ENCODE measurements at places on chromosomes 2 and 18.

- DNase-seq, result no peak
These were observed 49.2 kb downstream of the AAK1 start for GRCh38 chr2:69594341-69594740.

GRCh38 chr18:10234912-10235660, 219.3 kb upstream of the APCDD1 start:
- DNase-seq, result no peak

- no peak for DNase-seq
These were observed 50.6 kb downstream of the MSH6 start for GRCh38 chr2:47833516-47833968.

- peak; percentile 74 for DNase-seq
These were observed 1.2 kb upstream of the AFTPH start for GRCh38 chr2:64522843-64523428.

GRCh38 chr2:199434555-199434954, 23.2 kb downstream of the SATB2 start:
- DNase-seq, result no peak

DNA sequence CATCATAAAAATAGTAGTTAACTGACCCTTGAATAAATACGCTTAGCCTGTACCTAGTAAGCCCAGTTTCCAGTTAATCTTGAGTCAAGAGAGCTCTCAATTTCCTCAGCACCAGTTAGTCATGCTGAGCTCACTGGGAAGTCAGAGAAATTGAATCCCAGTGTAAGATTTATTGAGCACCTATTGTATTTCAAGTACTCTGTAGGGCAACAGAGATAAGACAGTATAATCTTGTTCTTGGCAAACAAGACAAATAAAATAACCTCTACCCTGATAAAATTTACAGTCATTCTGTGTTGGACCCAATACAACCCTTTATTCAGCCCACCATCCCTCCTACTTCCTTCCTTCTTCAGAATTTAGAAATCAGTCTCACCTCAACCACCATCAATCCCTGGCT, 71.9 kb upstream of the NRP2 start:
- DNase-seq, result no peak

- DNase-seq, result no peak
These were observed 5.7 kb downstream of the TEX261 start for GRCh38 chr2:70988726-70989648.

- no peak for DNase-seq
These were observed 333.1 kb downstream of the DSEL start for GRCh38 chr18:67183398-67183797.

- DNase-seq, result no peak
These were observed 237.6 kb upstream of the APCDD1 start for GRCh38 chr18:10216791-10217190.

GRCh38 chr18:56196495-56197225, 441.7 kb downstream of the TXNL1 start:
- no peak for DNase-seq

DNA sequence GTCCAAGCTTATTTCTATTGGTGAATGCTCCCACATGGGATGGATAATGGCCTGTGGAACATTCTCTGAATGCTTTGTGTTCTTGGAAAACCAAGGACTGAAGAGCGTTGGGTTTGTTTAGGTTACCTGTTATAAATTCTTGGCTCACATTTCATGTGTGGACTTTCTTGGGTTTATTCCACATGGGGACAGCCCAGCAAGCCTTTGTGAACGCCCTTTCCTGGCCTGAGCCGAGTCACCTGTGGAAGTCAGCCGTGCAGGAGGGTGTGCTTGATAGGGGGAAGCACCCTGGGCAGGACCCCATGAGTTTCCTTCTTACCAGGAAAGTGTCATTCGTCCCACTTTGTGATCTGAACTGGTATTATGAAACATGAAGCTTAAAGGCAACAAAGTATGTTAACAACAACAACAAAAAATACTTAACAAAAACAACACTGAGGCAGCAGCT, 4.1 kb downstream of the RAB31 start:
- DNase-seq, result no peak

GRCh38 chr2:238296638-238297457, 8.4 kb upstream of the PER2 start:
- no peak for DNase-seq

DNA sequence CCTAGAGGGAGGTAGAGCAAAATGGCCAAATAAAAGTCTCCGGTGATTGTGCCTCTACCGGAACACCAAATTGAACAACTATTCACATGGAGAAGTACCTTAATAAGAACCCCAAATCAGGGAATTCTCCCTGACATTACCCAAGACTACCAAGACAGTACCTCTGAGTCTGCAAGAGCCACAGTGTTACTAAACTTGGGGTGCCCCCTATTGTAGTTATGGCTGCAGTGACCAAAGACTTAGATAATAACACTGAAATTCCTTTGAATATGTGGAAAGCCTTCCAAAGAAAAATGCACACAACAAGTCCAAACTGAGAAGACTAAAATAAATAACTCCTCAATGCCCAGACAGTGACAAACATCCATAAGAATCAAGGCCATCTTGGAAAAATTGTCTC, 682.9 kb upstream of the LRRTM1 start:
- no peak for DNase-seq

DNA sequence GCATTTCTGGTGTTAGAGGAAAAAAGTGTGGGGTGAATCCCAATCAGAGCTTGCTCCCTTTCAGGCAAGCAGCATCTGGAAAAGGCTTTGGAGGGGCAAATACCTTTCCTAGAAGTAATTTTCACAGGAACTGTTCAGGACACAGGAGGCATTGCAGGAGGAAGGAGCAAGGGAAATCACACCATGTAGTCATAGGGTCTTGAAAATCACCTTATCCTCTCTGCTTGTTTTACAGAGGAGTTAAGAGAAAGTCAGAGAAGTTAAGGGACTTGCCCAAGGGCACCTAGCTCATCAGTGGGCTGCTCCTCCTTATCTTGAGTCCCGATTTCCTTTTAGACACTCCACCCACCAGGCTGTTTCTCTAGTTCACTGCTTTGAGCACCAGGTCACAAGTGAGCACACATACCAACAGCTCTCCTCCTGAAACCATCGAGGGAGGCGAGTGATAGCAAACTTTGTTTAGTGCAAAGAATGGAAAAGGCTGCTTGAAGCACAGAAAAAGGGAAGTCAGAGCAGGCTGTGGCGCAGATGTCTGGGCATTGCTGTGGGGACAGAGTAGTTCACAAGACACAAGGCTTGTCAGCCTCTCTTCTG, 89.2 kb upstream of the CXCR4 start:
- no peak for DNase-seq

DNA sequence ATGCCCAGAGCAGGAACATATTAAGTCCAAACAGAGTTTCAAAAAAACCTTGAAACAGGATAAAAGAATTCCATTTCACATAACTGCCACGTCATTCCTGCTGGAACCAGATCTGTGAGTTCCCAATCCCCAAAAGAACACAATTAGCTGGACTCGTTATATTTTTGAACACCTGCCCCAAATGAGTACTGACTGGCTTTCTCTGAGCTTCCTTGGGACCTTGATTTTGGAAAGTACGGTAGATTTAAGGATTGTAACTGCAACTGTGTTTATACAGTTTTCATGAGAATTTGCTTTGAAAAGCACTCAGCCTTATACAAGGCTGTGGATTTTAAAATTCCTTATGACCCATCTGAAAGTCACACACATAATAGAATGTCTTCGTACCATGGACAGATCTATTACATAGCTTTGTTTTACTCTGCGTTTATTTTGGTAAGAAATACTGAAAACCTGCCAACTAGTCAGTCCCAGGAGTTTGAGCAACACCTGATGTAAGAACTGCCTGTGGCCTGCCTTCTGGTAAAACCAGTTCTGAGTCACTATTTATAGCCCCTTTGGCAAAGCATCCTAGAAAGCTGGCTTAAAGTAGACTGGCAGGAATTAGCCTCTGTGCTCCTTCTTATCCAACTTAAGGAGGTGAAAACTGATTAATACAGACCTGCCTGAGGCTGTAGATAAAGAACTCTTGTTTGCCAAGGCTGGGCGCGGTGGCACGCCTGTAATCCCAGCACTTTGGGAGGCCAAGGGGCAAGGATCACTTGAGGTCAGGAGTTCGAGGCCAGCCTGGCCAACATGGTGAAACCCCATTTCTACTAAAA, 48.1 kb downstream of the MERTK start:
- no peak for DNase-seq

DNA sequence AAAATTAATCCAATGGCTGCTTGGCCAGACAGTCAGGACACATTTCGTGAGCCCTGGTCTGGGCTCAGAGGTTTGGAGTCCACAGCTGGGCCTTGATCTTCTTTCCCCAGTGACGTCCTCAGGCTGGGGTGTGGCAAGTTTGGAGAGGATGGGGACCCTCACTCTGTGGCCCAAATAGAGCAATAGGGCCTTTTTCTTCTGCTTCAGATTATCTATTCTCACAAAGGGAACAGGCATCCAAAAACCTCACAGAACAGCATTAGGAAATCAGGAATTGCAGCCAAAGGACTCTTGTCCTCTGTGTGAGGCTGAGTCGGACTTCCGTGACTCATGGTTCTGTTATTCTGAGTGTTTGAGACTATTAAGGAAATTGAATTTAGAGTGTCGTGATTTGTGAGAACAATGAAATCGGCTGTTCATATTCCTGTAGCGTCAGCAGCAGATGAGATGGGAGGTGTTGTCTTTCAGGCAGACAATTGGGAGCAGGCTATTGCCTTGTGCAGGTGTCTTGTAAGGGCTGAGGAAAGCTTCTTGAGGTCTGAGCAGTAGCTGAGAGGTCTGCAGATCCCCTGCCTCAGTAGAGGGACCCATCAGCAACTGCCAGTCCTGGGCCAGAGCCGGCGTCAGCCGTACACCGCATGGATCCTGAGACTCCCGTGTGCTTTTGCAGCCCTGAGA, 113.8 kb downstream of the SH3RF3 start:
- no peak for DNase-seq

GRCh38 chr2:197307933-197308521, 2.6 kb downstream of the ANKRD44 start:
- DNase-seq, result peak; percentile 16

- no peak for DNase-seq
These were observed 23.3 kb downstream of the KCTD18 start for GRCh38 chr2:200486529-200486928.

- DNase-seq, result no peak
These were observed 29.5 kb upstream of the SAP130 start for GRCh38 chr2:128057334-128057733.

GRCh38 chr2:203690117-203690431, 16.4 kb upstream of the CD28 start:
- no peak for DNase-seq

DNA sequence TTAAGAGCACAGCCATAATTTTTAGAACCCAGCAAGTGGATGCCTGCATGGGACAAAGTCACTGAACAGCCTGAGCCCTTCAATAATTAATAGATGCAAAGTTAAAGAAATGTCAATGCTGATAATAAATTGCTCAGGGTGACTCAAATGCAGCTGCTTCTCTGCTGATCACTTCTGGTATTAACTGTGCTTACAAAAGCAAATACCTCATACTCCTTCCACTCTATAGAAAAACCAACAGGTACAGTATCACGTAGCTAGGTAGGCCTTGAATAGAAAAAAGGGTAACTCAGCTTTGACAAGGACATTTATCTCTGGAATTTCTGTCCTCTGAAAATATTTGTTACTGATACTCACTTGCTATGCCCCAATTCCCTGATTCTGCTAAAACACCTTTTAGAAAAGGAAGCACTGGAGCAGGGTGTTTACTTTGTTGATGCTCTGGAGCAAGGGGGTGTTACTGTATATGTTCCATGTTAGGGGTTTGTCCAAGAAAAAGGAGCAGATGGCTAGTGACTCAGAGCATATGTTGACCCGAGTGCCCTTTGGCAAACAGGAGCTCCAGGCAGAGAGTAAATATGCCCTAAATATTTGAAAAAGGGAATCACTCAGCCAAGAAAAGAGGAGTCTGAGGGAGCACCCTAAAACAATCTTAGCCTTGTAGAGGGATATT, 59.1 kb upstream of the RTN4 start:
- no peak for DNase-seq

GRCh38 chr2:30997979-30998378, 140.3 kb downstream of the GALNT14 start:
- DNase-seq, result no peak

GRCh38 chr2:200319548-200320337, 13.2 kb downstream of the SPATS2L start:
- DNase-seq, result no peak

DNA sequence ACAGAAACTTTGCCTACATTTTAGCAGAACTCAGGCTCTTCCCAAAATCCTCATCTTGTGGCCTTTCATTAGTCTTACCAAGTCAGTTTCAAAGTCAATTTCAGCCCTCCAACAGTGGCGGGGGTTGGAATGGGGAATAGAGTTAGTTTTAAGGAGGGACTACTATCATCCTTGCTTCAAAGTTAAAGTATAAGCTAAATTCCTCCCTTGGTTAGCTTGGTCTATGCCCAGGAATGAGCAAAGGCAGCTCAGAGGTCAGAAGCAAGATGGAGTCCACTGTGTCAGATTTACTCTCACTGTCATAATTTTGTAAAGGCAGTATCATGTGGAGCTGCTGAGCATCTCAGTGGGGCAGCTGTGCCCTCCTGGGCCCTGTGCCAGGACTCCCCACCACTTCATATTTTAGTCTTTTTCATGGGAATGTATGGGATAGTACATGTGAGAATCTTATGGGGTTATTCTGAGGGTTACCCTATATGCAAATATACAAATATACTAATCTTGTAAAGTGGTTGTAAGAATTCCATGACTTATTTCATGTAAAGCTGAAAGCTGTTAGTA, 145.2 kb upstream of the MMADHC start:
- DNase-seq, result no peak

- DNase-seq, result no peak
These were observed 212.9 kb downstream of the PTGR3 start for GRCh38 chr18:74996055-74996454.

- DNase-seq, result no peak
These were observed 767 bp upstream of the NPPC start for GRCh38 chr2:231926761-231927565.

DNA sequence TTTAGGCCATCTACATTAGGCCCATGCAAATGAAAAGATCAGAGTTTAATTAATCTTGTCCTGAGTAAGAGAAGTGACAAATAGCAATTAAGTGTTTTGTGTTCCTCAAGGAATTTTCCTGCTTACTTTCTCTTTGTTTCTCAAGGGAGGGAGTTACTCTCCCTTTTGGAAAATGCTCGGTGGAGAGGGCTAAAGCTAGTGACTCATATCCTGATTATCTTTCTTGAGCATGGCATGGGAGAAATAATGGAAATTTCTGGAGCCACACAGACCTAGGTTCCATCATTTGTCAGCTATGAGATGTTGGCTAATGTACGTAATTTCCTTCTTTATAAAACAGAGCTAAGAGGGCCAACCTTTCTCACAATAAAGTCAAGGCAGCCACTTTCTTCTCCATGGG, 177.1 kb downstream of the ETAA1 start:
- DNase-seq, result no peak

DNA sequence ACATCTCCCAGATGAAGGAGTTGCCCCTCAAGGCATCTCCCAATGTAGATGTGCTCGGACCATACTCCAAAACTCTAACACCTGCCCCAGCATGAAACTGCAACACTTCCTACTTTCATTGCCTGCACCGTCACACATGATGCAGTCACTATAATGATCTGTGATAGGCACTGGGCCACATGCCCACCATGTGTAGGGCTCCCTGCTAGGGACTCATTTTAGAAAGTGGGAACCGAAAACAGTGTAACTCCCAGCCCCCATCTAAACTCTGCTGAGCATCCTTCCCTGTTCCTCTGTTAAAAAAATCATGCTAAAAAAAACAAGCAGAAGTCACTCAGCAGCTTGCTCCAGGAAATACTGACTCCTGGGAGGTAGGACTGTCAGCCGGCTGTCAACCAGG, 496.1 kb upstream of the RAB6C start:
- DNase-seq, result peak; percentile 8

- no peak for DNase-seq
These were observed 26.4 kb downstream of the KCNIP3 start for GRCh38 chr2:95323347-95324155.

Measured in CD4-positive, alpha-beta T cell treated with Interleukin-1 beta for 1 hour (primary cell).